ENCODE measurements at places on chromosomes 12 and 14.

DNA sequence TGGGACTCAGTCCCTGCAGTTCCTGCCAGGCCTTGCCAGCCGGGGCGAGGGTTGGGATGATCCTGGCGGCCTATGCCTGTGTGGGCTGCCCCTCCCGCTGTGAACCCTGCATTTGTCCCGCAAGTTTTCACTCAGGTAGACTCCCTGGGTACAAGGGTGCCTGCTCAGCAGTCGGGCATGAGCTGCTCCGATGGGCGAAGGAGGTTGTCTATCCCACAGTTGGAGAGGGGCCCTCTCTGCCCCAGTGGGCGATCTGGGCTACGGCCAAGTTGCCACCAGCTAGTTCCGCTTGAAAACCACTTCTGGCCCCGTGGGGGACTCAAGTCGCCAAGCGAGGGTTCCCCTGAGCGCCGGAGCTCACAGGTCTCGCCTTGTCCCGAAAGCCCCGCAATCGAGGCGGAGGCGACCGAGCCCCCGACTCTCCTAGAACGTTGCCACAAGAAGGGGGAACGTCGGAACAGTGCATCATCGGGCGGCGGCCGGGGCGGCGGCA lies 365 bp upstream of the TPI1 start:
- DNase-seq, result no peak

GRCh38 chr12:80490329-80490728 lies 46.3 kb downstream of the PTPRQ start:
- DNase-seq, result no peak

DNA sequence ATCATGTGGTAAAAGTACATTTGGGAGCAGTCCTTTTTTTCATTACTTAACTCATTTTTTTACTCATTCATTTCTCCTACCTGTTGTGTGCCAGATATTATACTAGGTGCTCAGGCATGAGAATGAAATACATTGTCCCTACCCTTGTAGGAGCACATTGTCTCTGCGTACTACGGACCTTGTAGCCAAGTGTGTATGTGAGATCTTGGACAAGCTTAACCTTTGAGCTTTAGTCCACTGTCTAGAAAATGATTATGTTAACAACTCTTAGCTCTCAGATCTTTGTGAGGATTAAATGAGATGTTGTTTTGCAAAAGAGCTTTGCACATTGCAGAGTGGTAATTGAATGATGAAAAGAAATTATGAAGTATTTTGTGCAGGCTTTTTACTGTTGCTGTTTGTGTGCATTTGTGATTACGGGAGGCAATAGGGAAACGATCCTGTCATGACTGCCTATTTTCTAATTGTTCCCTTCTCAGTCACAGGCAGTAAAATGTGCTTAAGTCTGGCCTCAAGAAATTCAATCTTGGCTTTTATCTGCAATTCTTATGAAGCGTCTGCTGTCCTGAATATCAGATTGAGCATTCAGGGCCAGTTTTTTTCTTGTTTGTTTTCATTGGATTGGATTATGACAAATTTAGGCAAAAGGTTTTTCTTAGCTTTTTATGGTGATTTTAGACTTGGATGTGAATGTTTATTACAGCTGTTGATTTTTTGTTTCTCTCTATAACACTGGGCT lies 447.7 kb downstream of the PDZRN4 start:
- no peak for DNase-seq

GRCh38 chr12:90938451-90938850 lies 16.5 kb downstream of the CCER1 start:
- no peak for DNase-seq

GRCh38 chr12:80805106-80805505 lies 88.4 kb downstream of the MYF5 start:
- DNase-seq, result no peak

DNA sequence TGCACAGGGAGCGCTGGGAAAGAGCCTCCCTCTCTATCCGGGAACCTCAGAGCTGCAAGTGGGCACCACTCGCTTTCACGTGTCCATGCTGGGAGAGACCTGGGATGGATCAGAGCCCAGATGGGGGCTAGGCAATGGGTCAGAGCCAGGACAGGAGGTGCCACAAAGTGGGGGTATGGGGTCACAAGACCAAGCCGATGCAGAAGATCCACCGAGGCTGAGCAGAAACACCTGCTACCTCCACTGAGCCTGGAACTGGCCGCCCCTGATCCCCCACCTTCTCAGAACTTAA lies 180.9 kb upstream of the SFSWAP start:
- no peak for DNase-seq

GRCh38 chr12:65648461-65648860 lies 175.8 kb upstream of the HMGA2 start:
- DNase-seq, result no peak

GRCh38 chr12:228846-229200 lies 14.9 kb upstream of the SLC6A12 start:
- DNase-seq, result no peak

DNA sequence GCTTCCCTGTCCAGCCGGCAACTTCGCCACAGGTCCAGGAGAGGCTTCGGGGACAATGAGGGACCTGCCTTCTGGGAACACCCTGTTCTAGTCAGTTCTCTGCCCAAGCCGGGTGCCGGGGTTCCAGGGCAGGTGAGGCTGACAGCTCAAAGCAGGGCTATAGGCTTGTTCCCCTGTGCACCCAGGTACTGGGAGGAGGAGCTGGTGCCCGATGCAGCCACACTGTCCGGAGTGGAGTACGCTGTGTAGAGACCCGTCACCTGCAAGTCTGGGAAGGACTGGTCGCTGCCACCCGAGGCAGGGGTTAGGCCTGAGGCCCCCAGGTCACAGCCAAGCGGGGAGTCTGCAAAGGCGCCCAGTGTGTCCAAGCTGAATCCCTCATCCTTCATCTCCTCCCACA lies 29.6 kb downstream of the FOXN4 start:
- DNase-seq, result no peak

DNA sequence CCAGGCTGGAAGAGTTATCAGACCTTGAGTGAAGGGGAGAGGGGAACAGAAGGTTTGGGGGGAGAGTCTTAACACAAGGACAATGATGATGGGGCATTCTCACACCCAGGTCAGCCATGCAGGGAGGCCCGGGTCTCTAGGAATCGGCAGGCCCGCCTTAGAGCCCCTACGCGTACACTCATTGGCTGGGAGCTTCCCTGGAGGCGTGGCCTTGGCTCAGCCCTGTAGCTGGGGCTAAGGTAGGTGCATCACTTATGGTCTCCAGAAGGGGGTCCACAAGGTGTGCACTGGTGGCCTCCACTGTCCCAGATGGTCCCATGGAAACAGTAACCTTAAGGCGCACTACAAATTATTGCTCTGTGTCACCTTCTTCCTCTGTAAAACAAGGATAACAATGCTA lies 660.1 kb downstream of the MED13L start:
- no peak for DNase-seq

- DNase-seq, result no peak
These were observed 60.5 kb downstream of the NUMB start for GRCh38 chr14:73397810-73398209.

- no peak for DNase-seq
These were observed 115.1 kb downstream of the GALC start for GRCh38 chr14:87877877-87878276.

DNA sequence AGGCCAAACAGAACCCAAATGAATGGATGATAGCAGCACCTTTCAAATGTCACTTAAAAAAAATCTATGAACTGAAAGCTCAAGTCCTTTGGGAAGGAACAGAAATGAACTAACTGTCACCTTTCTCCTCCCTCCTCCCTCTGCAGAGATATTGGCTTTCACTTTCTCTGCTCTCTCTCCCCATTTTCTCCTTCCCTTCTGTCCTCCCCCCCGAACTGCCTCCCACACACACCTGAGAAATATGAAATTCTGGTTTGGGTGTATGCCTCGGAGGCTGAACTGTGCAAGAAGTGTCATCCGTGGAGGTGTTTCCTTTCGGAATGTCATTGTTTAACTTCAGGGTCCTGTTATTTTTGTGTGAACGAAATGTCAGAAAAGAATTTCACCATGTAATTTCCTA lies 87.8 kb downstream of the NEDD1 start:
- DNase-seq, result no peak

- no peak for DNase-seq
These were observed 8.3 kb downstream of the OR11G2 start for GRCh38 chr14:20198991-20199390.

- DNase-seq, result no peak
These were observed 351.7 kb downstream of the TMEM121 start for GRCh38 chr14:105878125-105878524.

GRCh38 chr14:24298892-24299254 lies 707 bp downstream of the DHRS1 start:
- DNase-seq, result peak; percentile 32

- DNase-seq, result no peak
These were observed 68.9 kb upstream of the USP44 start for GRCh38 chr12:95620171-95620570.

DNA sequence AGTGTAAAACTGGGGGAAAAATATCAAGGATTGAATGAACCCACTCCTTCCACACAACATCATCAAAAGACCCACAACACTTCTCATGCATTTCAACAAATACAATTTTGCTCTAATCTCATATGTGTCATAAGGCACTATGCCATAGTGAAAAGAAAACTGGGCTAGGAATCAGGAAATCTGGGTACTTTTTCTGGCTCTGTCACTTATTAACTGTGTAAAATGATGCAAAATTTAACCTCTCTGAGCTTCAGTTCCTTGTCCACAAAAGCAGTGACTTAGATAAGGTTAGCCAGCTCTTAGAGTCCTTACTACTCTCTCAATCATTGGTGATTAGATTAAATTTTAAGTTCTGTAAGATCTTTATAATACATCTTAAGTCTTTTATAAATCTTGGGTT lies 250.5 kb upstream of the SOX5 start:
- DNase-seq, result no peak

GRCh38 chr12:31353750-31354708 lies 28.1 kb upstream of the SINHCAF start:
- no peak for DNase-seq

DNA sequence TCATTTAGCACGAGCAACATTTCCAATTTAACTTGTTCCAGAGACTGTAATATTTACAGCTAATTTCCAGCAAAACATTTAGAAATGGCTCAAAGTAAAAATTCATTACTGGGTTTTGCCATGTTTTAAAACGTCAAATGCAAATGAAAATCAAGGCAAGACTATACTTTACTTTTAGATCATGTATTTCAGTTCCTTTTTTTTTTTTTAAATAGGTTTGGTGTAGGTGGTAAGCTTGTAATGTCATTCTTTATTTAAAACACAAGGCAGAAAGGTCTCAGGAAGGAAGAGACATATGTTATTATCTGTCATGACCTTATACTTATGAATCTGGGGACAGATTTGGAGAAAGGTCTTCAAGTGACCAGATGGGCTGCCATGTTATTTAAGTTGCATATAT lies 54.1 kb downstream of the GRIP1 start:
- no peak for DNase-seq

GRCh38 chr12:128583453-128583852 lies 240.3 kb downstream of the SLC15A4 start:
- no peak for DNase-seq

GRCh38 chr14:74921987-74922751 lies 891 bp downstream of the RPS6KL1 start:
- DNase-seq, result no peak

- peak; percentile 2 for DNase-seq
These were observed 60.9 kb upstream of the GPATCH2L start for GRCh38 chr14:76090616-76091391.

DNA sequence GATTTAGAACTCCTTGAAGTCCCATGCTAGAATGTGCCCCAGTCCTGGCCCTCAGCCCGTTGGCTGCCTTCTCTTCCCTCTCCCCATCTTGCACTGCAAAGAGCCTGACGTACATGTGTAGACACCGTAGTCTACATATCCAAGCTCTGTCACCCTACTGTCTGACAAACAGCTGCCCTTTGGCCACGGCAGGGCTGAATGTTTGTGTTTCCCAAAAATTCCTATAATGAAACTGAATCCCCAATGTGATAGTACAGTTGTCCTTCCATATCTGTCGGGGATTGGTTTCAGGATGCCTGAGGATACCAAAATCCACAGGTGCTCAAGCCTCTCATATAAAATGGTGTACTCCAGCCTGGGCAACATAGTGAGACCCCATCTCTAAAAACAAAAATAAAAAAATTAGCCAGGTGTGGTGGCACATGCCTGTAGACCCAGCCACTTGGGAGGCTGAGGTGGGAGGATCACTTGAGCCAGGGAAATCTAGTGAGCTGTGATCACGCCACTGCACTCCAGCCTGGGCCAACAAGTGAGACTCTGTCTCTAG lies 12.3 kb upstream of the TFCP2 start:
- DNase-seq, result no peak

GRCh38 chr12:89756585-89757398 lies 48.2 kb upstream of the ATP2B1 start:
- peak; percentile 99 for DNase-seq

GRCh38 chr14:22715186-22715812 lies 51.2 kb upstream of the OXA1L start:
- no peak for DNase-seq

GRCh38 chr14:20428010-20428365 lies 8.0 kb downstream of the KLHL33 start:
- no peak for DNase-seq

DNA sequence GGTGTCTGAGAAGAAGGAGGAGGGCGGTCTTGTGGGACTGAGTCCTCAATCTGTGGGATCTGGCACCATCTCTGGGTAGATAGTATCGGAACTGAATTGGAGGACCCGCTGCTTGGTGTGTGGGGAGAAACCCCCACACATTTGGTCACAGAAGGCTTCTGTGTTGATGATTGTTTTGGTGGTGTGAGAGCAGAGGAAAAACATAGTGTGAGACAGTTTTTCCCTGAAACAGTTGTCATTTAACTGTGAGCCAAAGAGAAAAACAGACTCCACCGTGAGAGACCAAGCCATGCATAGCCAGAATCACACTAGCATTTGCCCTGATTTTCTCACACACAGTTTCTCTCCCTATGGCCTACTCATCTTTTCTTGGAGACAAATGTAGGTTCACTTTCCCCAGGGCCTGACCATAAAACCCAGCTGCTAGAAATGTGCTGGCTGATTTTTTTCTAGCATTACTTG lies 91.4 kb upstream of the FLRT2 start:
- DNase-seq, result no peak

DNA sequence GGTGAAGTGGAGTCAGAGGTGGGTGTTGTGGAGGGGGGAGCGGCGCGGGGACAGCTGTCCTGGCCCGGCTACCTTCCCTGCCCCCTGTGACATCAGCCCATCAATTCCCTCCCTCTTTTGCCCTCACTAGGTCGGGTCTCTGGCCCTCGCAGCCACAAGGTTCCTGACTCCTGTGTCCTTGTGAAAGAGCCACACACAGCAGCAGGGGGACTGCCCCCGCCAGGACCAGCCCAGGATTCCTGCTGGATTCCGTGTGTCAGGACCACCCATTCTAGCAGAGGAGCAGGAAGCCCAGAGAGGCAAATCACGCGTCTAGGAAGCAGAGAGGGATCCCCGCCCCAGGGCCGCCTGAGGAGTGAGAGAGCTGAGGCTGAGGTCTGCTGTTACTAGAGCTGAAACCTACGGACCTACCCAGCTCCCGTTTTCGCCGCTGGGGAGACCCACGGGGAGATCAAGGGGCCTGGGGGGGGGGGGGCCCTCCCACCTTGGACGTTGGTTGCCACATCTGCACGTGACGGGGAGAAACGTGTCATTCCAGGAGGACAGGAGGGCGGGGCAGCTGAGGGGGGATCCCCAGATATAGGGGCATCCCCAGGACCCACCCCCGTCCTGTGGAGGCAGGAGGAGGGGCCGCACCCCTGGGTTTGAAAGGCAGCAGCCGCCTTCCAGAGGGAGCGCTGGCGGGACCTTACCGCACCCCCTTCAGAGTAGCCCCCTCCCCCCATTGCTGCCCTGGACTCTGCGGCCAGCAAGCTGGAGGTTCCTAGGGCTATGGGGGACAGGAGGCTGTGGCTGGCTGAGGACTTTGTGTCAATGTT lies 12.5 kb upstream of the INF2 start:
- DNase-seq, result no peak

- DNase-seq, result no peak
These were observed 5.2 kb upstream of the TEP1 start for GRCh38 chr14:20418501-20418909.

All from OCI-M1 (cell line).